Gastroesophageal sphincter (tissue), 4 donors: ENCODE measurements at places on chromosomes 12 and 14. TPM values are rescaled to one million over a fixed set of nuclear protein-coding genes. Genes with fewer than 3 reads are reported as not detected.

DNA sequence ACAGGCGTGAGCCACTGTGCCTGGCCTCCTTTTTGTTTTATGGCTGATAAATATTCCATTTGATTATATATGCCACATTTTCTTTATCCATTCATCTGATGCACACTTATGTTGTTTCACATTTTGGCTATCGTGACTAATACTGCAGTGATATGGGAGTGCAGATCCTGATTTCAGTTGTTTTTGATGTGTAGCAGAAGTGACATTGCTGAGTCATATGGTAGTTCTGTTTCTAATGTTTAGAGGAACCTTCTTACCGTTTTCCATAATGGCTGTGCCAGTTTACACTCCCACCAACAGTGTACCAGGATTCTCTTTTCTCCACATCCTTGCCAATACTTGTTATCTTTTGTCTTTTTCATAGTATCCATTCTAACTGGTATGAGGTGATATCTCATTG lies 235.9 kb downstream of the ERC1 start:
- no peak for ATAC-seq

GRCh38 chr14:22646570-22647254 lies 2.6 kb upstream of the OR6J1 start:
- no peak for ATAC-seq

GRCh38 chr14:34874386-34875030 lies 652 bp downstream of the BAZ1A start:
- peak; percentile 25 for ATAC-seq

DNA sequence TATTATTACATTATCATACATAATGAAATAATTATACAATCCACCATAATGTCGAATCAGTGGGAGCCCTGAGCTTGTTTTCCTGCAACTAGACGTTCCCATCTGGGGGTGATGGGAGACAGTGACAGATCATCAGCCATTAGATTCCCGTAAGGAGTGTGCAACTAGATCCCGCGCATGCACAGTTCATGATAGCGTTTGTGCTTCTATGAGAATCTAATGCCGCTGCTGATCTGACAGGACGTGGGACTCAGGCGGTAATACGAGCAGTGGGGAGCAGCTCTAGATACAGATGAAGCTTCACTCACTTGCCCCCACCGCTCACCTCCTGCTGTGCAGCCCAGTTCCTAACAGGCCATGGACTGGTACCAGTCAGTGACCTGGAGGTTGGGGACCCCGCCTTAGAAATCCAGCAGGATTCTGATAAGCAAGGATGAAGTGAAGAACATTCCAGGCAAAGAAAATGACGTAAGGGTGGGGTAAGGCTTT lies 204.6 kb downstream of the ETV6 start:
- ATAC-seq = no peak

GRCh38 chr12:62848418-62848817 lies 86.5 kb downstream of the PPM1H start:
- ATAC-seq = no peak

GRCh38 chr12:93341409-93342049 lies 36.2 kb upstream of the NUDT4 start:
- ATAC-seq = no peak

Gene ESRRB
- total RNA-seq = 0.81 TPM
